ENCODE measurements at places on chromosomes 5 and 9.

DNA sequence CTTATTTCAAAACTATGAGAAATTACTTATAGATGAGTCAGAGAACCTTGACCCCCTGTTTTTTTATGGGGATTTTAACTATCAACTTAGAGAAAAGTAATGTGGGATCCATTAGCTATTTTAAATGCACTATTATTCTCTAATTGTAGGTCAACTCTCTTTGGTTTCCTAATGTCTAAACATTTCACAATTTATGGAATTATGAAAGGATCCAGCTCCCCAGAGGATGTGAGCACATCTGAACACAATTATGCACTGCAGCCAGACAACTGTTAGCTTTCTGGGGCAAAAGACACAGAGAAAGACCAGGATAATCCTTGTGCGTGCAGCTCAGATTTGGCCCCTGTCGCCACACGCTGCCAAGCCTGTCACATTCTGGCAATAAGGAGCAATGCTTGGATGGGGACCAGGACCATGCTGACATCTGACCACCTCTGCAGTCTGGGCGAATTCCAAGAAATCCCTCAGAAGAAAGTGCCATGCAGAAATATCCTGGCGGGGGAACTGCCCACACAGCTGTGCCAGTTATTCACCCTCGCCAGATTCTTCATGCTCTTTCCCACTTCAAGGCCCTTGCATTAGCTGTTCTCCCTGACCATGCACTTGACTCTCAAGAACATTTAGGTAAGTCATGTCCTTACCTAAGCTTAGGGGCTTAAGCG lies 22.2 kb upstream of the CMBL start:
- H3K36me3 ChIP-seq: peaks cover 2% of the 10 kb centered on the region
- DNase-seq: no peak
- H3K27me3 ChIP-seq: peaks cover 36% of the 10 kb centered on the region
- no peak overlapping the region for H3K27ac ChIP-seq
- H3K4me3 ChIP-seq: no peak overlapping the region
- peaks cover 5% of the 10 kb centered on the region for H3K4me1 ChIP-seq

- H3K27me3 ChIP-seq: peaks cover 52% of the 10 kb centered on the region
- DNase-seq: no peak
- no peak overlapping the region for H3K27ac ChIP-seq
- H3K4me3 ChIP-seq: peak overlapping the region; percentile 68
- peaks cover 18% of the 10 kb centered on the region for H3K4me1 ChIP-seq
These were observed 814 bp downstream of the KIF12 start for GRCh38 chr9:114098021-114098935.

GRCh38 chr9:71306134-71306533 lies 184.7 kb upstream of the TRPM3 start:
- no peak for DNase-seq
- no peak overlapping the region for H3K27ac ChIP-seq
- H3K27me3 ChIP-seq: no peaks in the 10 kb centered on the region
- no peak overlapping the region for H3K4me3 ChIP-seq
- H3K36me3 ChIP-seq: no peaks in the 10 kb centered on the region
- no peaks in the 10 kb centered on the region for H3K4me1 ChIP-seq

DNA sequence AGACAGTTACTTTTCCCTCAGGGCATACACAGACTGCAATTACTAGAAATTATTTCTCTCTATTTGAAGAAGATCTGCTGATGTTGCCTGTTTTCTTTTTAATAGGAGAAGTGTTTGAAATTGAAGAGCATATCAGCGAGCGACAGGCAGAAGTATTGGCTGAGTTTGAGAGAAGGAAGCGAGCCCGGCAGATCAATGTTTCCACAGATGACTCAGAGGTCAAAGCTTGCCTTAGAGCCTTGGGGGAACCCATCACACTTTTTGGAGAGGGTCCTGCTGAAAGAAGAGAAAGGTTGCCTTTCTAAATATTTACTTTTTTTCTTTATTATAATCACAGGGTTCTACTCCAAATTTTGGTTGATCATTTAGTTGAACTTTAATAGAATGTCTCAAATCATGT lies 3.4 kb downstream of the PRPF4 start:
- no peaks in the 10 kb centered on the region for H3K27me3 ChIP-seq
- peaks cover 19% of the 10 kb centered on the region for H3K4me1 ChIP-seq

- H3K4me3 ChIP-seq: no peak overlapping the region
- peaks cover 16% of the 10 kb centered on the region for H3K27me3 ChIP-seq
- DNase-seq: no peak
These were observed 33.5 kb downstream of the HAPLN1 start for GRCh38 chr5:83687124-83687619.

DNA sequence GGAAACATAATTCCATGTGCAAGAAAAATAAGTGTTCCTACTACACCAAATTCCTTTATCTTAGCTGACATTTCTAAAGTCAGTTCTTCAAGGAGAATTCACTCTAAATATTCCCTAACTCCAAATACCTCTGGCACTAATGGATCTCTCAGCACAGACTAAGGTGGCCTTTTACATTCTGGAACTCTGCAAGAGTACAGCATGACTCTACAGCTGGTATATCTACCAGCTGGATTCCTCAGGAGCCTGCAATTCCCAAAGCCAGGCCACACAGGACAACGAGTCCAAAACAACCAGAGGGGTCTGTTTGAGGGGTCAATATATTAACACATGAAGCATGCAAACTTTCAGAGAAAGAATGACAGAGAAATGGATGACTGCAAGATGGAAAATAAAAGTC lies 27.2 kb downstream of the TMEM245 start:
- H3K27me3 ChIP-seq: no peaks in the 10 kb centered on the region
- peaks cover 31% of the 10 kb centered on the region for H3K36me3 ChIP-seq
- DNase-seq: no peak
- no peak overlapping the region for H3K27ac ChIP-seq
- no peak overlapping the region for H3K4me3 ChIP-seq
- H3K4me1 ChIP-seq: peaks cover 22% of the 10 kb centered on the region

DNA sequence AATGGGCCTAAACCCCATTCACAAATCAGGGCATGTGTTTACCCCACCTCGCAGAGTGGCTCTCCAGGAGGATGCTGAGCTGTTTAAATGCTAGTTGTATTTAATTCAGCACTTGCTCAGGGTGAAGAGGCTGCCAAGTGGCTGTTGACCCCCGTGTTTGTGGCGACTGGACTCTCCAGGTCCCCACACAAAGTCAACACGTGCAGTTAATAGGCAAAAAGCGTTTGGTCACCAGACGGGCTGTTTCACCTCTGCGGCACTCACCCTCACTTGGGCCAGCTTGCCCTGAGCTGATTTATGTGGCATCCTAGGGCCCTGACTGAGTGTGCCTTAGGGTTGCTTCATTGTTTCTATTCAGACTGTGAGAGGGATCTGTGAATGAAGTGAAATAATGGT lies 152.3 kb downstream of the GAS1 start:
- H3K36me3 ChIP-seq: no peaks in the 10 kb centered on the region
- H3K27me3 ChIP-seq: peaks cover 14% of the 10 kb centered on the region

GRCh38 chr9:93668261-93668871 lies 92.0 kb downstream of the PHF2 start:
- DNase-seq: no peak
- H3K4me3 ChIP-seq: no peak overlapping the region
- H3K4me1 ChIP-seq: peaks cover 3% of the 10 kb centered on the region
- no peak overlapping the region for H3K27ac ChIP-seq

All from stimulated activated naive B cell treated with anti-CD40 and anti-IgM and Interleukin-4, amounts not matched to agents 10 μg/mL and 1 μg/mL and 100 μg/mL, for 72 hours (primary cell).